ENCODE measurements at places on chromosomes 1 and 21.

DNA sequence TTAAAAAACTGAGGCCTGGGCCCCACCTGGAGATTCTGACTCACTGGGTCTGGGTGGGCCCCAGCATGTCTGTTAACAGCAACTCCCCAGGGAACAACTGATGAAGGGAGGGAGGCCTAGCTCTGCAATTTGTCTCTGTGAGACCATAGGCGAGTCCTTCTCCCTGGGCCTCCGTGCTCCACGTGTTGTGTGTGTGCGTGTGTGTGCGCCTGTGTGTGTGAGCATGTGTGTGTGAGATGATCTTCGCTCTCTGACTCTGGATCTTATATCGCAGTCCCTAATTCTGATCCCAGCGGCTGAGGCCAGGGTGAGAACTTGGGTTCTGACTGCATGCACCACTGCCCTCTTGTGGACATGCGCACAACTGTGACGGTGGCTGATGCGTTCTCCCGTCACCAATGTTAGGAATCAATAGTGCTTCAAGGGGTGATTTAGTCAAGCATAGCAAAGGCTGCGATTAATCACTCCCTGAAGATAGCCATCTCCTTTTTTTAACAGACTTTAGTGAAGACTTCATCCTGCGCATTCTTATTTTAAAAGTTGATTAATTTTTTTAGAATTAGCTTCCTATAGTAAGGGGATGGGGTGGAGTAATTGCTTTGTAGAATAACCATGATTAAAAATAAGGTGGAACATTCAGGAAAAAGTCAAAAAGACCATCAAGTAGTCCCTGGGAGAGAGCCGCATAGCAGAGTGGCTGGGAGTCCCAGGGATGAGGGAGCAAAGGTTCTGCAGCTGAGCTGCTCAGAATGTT lies 62.4 kb upstream of the USP24 start:
- DNase-seq = no peak

DNA sequence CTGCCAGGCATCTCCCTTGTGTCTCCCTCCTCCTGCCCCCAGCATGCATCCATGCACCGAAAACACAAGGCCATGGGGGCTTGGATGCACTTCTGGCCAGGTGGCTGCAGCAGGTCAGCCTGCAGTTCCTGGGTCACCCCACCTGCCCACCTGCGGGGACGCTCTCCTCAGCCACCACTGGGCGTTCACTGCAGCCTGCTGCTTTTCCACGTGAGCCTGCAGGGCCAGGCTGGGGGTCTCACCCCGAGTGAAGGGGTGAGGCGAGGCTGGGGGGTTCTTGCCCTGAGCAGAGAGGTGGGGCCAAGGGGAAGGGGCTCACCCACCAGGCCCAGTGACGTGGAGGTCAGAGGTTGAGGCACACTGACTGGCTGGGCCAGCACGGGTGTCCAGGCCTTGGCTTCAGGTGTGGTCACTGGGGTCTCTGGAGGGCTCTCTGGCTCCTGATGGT lies 64.6 kb downstream of the WNT9A start:
- no peak for DNase-seq

DNA sequence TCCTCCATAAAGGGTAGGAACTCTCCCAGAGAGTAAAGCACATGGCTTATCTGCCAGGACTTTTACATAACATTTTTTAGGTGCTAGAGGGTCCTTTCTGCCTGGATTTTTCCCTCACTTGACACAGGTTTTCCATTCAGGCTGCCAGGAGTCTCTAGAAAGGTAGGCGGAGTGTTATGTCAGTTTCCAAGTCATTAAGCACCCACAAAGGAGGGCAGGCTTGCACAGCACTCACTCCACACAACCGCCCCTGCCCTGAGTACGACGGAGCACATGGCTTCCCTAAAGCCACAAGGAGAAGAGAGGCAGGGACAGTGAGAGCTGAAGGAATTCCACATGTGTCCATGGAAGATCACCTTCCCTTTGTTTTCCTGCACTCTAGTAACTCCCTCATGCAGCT lies 55.7 kb downstream of the CAPZB start:
- DNase-seq = no peak

DNA sequence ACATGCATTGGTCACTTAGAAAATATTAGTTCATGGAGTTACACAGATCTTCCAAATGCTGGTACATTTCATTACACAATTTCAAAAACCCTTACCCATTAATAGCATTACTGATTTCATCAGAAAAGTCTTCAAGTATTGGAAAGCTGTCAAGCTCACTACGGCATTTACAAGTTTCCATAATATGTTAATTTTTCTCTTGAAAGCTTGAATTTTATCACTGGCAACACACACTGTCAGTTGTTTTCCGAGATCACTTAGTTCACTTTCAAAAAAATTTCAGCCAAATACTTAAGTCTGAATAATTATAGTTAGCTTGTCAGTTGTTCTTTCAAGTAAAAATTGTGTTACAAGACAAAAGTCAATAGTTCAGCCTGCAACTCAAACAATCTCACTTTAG lies 18.0 kb downstream of the ASTN1 start:
- DNase-seq = no peak

DNA sequence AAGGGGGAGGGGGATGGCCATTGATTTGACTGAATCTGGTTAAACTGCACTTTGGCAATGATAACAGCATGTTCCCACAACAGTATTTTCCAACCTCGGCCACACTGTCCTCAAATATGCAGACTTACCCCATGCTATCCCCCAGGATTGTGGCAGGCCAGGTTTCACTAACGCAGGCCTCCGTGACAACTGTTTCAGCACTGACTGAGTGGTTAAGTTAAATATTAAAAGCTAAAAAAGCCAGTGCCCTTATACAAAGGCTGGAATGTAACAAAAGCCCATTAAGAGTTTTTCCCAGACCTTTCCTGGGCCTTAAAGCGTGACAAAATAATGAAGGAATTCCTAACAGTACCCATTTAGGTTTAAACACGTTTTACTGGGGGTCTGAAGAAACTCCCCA lies 202.9 kb downstream of the USP25 start:
- DNase-seq = no peak

GRCh38 chr21:35096959-35097358 lies 47.9 kb upstream of the RUNX1 start:
- DNase-seq = no peak

GRCh38 chr1:197937892-197938291 lies 20.7 kb downstream of the LHX9 start:
- DNase-seq = no peak

DNA sequence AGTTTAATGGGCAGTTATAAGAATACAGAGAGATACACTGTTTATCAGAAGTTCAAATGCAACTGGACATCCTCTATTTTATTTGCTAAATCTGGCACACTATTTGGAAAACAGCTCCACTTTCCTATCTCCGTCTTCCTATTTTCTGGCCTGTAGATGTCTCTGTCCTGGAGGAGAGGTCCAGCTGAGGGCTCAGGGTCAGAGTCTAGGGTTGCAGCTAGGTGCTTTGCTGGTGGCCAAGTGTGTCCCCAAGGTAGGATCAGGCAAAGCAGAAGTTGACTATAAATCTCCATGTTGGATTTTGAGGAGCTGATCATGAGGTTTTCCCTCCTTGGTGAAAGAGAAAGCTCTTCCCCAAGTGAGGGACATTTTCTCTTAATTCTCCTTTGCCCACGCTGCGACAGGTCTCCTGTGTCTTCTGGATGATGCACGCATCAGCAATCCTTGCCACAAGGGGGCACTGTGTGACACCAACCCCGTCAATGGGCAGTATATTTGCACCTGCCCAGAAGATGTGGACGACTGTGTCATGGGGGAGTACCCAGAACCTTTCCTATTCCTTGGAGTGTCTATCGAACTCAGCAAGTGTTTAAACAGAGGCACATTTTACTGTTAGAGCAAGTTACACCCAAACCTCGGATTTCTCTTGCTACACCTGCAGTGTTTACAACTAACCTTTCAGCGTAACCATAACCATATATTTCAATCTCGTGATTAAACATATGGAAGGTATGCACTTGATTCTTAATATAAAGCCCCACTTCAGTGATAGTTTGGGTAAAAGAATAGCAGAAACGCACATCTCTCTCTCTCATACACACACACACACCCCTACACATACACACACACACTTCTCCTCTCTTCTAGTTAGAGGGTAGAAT lies 10.2 kb downstream of the ADAM30 start:
- DNase-seq = no peak

- DNase-seq = no peak
Observed at GRCh38 chr1:43052786-43053439, 94.2 kb upstream of the SLC2A1 start.

DNA sequence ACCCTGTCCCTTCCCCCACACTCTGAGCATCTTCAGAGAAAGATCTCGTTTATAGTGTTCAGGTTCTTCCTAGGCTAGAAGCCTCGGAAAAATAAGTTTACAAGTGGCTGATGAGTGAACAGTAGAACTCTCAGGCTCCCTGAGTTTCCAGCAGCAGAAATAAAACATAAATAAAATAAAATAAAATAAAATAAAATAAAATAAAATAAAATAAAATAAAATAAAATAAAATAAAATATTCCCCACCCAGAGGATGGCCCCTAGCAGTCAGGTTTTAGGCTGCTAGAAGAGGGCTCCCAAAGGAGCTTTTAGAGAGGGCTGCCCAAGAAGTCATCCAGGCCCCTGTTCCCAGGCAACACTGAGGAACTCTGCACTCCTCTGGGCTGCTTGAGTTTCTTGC lies 55.1 kb downstream of the KCNC4 start:
- DNase-seq = no peak

GRCh38 chr1:28091043-28091781 lies 2.8 kb upstream of the EYA3 start:
- DNase-seq = no peak

DNA sequence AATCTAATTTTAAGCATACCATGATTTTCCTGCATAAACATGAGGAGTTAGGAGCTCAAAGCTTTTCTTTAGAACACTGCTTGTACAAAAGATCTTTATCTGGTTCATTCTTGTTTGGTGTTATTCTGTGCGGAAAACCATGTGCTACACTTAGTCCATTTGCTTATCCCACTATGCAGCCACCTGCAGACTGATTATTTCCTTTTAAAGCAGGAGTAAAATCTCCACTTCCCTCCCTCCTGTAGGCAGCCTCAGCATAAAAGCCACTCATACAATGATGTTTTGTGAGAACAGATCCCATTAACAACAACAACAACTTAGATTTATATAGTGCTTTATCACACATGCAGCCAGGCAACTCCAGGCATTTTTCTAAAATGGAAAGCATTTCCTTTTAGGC lies 355.3 kb upstream of the NEGR1 start:
- DNase-seq = no peak

GRCh38 chr1:54002544-54003248 lies 15.3 kb downstream of the LDLRAD1 start:
- no peak for DNase-seq

- no peak for DNase-seq
Observed at GRCh38 chr1:56029319-56030003, 549.9 kb downstream of the PLPP3 start.

GRCh38 chr1:20958430-20958829 lies 171.3 kb upstream of the HP1BP3 start:
- DNase-seq = no peak

DNA sequence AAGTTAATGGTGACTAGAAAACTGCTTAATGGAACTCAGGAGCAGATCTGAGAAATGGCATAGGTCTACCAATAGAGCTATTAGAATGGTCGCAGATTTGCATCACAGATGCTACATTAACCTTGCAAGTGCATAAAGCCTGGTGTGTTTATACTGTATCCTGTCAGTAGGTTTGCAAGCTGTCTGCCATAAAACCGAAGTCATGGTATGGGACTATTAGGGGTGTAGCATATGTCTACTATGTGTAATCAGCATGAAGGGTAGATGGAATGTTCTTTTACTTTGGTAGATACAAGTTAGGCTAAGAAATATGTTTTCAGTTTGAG lies 574.2 kb upstream of the ADGRL2 start:
- DNase-seq = no peak

- DNase-seq = no peak
Observed at GRCh38 chr1:115198938-115199337, 109.6 kb upstream of the TSPAN2 start.

GRCh38 chr1:207825719-207826556 lies 74.1 kb downstream of the CD46 start:
- no peak for DNase-seq

- DNase-seq = no peak
Observed at GRCh38 chr1:70509996-70510876, 99.2 kb downstream of the CTH start.

DNA sequence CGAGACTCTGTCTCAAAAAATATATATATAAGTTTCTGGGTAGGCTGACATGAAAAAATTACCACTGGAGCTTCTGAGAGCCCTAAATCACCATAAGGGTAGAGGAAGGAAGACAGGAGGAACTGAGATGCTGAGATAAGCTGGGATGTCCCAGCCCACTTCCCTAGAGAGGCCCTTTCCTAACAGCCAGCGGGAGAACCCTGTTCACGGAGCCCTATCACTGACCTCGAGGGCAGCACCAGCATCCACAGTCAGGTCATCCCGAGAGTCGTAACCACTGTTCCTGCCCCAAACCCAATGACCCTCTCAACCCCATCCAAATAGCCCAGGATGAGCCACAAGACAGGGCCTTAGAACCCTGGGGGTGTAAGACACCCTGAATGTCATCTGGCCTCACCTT lies 77.5 kb downstream of the CD34 start:
- DNase-seq = no peak

- no peak for DNase-seq
Observed at GRCh38 chr1:161763522-161764098, 2.5 kb upstream of the ATF6 start.

GRCh38 chr1:38013227-38013622 lies 691 bp downstream of the UTP11 start:
- DNase-seq = no peak

- DNase-seq = no peak
Observed at GRCh38 chr1:224380003-224380402, 23.3 kb downstream of the CNIH4 start.

DNA sequence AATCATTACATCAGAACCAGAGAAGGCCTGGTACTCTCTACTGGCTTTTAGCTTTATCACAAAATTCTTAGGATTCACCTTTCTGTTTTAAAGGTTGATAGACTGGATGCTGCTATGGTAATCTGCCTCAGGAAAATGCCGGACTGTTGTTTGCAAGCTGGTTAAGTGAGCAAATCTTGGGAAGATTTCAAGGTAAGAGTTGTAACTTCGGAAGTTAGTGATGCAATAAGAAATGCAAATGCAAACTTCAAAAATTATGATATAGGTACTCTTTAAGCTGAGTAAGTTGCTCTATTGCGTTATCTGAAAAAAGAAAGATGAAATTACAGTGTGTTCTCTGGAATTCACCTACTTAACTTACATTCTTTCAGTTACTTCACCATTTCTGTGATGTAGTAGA lies 4.4 kb upstream of the SLC16A1 start:
- DNase-seq = no peak

DNA sequence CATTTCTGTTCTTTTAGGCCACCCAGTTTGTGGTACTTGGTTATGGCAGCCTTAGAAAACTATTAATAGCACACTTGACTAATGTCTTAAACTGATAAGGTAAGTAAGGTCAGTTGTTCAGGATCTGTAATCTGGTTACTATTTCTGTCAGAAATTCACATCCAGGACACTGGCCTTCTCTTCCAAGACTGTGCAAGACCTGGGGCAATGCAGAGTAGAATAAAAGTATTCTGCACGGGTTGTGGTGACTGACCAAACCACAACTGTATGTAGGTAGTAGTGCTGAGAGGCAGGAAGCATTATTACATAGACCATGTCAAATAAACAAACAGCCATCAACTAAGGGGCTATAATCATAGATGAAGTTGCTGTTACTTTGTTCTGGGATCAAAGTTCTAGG lies 46.7 kb downstream of the WARS2 start:
- no peak for DNase-seq

- no peak for DNase-seq
Observed at GRCh38 chr1:43952731-43953346, 6.1 kb downstream of the IPO13 start.

GRCh38 chr21:38660333-38661196 lies 145.2 kb upstream of the ETS2 start:
- DNase-seq = no peak
